Thoracic aorta (tissue), 2 donors: ENCODE measurements at places on chromosomes 2 and 18.

DNA sequence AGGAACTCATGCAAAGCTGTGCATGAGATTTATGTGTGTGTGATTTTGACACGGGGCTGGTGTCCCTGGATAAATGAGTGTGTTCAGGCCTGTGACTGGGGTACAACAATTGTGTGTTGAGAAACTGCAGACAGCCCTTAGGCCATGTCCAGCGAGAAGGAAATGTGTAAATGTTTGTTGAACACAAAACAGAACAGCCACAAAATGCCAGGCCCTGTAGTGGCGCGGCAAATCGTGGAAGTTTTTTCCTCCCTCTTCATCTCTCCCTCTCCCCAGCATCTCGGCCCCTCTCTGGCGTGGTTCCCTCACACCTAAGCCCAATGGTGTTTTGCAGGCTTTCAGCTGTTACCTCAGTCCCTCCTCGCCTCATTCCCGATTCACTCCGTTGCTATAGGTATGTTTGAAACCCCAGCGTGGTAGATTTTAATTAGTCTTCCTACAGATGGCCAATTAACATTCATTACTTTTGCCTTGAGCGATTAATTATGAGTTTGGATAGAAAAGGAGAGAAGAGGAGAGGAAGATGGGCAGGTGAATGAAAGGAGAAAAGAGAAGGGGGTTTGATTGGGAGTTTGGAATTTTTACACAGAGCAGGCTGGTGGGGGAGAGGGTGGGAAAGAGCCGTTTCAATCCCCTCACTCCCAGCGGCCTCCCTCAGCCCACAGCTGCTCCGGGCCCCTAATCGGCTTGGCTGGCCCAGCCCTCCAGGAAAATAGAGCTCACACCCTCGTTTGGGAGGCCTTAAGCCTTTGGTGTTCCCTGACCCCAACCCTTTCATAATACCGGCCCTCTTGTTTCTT is 10.8 kb downstream of the SPR start:
- DNase-seq, result no peak

GRCh38 chr2:189899101-189899500 is 114.9 kb downstream of the PMS1 start:
- DNase-seq, result no peak

- no peak for DNase-seq
Observed at GRCh38 chr2:217717646-217718045, 285.1 kb downstream of the TNS1 start.

DNA sequence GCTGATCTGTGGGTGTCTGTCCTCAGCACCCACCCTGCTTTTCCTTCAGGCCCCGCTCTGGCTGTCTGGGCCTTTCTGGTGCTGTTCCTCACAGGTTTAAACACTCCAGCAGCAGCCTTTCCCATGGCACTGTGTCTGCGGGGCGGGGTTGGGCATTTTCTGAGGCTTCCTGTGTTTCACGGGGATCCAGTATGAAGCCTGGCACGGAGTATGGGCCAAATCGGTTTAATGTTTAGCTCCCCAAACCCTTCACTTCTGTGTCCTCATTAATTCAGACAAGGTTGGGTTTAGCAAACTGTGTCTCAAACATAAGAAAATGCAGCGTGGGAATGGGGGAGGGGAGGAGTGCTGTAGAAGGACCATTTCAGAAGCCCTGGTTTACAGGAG is 44.9 kb downstream of the HPCAL1 start:
- no peak for DNase-seq

DNA sequence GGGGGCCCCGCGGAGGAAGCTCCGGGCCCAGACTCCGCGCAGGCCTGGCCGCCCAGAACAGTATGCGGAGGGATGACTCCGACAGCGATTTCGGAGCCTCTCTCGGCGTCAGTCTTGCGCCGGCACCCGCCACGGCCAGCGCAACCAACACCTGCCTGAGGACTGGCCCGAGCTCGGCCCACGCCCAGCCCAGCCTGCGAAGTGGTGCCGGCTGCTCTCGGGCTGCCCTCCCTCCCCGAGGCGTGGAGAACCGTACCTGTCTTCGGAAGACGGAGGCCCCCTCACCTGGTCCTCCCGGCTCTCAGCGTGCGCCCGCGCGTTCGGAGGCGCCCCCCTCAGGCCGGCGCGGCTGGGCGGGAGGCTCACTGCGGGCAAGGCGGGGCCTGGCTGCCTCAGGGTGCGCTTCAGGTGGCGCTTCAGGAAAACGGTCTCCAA is at the start of gene M1AP:
Gene M1AP (minus strand): TSS at position 322 of the 435 bp plus-strand sequence. CDS start 8,055 bp downstream, outside the sequence.
- no peak for DNase-seq

DNA sequence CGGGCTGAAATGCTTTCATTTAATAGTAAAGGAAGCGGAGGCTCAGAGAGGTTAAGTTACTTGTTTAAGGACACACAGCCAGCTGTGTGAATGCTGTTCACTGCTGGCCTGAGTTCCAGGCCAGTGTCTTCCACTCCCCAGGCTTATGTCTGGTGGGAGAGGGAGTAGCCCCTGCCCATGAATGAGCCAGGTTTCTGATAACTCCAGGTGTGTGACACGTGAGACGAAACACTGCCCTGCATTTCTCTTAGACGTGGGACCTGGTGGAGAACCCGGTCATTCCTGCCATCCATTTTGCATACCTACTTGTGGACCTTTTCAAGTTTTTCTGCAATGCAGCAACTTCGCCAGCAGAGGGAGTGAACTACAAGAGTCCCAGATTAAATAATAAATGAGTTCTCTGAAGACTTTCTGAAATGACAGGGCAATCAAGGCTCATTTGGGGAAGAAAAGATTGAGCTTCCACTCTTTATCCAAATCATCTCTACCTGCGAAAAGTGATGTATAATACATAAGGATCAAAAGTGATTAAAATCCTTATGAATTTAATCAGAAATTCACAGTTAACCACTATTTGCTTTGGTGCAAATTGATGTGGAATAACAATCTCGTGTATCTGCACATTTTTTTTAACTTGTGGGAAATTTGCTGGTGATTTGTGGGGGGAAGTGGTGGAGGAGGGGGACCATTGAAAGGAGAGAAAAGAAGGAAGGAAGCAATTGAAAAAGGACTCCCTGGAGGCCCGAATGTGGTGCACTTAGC is 79.4 kb upstream of the ASB18 start:
- peak; percentile 32 for DNase-seq

DNA sequence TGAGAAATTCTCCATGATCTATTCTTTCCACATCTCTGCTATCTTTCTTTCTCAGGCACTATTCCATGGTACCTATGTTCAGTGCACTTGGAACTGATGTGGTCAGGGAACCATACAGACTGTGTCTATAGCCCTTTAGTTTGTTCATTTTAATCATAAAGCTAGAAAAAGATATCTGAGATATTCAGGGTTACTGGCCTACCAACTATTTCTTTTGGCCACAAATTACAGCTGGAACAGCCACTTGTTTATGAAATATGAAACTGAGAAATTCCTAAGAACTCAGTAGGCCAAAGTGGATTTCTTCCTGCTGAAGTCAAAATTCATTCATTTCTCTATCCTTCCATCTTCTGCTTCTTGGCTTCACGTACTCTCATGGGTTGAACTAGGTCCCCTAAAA is 22.8 kb upstream of the LYPD1 start:
- no peak for DNase-seq

- no peak for DNase-seq
Observed at GRCh38 chr2:101026253-101026701, 24.2 kb downstream of the RPL31 start.

DNA sequence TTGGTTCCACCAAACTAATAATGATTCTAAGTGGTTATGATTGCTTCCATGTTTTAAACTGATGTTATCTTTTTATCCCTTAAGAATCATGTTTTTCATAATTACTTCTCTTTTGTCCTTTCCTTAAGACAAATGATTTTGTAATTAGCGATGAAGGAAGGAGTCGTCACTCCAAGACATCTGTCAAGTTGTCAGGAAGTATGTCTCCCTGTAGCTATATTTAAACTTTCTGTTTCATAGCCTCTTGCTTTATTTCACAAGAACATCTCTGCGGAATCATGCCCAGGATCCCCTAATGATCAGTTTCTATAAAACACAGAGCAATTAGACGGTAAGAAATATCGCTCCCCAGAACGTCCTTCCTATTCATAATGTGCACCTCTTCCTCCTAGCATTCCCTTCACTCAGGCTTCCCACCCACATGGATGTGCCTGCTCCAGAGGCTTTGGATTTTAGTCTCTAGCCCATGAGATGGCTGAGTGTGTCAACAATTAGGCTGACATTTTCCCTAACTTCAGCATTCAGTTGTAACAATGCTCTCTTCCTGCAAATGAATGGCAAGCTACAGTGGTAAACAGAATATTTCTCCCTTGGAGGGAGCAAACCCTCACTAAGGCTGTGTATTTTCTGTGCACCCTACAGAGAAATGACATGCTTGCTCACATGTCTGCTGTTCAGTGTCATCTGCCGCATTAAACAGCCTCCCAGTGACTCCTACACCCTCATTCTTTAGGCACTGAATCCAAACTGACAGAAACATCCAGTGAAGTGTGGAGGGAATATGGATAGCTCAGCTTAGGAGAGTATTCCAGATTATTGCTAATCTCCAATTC is 879.6 kb upstream of the CELF4 start:
- no peak for DNase-seq
